Activated CD4-positive, alpha-beta T cell treated with anti-CD3 and anti-CD28 coated beads, Interleukin-10, Interleukin-2, amounts not matched to agents 100 ng/mL and 50 ng/mL, durations not matched to agents 16 hours and 8 hours (primary cell): ENCODE measurements at places on chromosomes 6 and 20.

DNA sequence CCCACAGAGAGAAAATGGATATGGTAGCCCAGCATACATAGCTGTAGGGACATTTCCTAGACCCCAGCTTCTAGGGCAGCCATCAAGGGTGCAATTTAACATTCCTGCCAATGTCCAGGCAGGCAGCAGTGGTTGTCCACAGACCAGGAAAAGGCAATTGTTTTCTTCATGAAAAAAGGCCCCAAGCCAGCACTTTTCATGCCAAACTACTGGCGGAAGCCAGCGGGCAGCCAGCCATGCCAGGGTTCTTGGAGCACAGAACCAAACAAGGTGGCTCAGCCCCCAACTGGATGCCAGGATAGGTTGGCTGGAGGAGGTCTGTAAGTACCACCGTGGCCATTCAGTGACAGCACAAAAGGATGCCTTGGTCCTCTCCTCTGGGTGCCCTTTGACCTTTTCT, 94.6 kb downstream of the BANF2 start:
- no peak for DNase-seq

- DNase-seq = no peak
Observed at GRCh38 chr6:34836451-34836850, 44.6 kb downstream of the BLTP3A start.

GRCh38 chr6:84139311-84139710, 88.1 kb downstream of the CEP162 start:
- no peak for DNase-seq

- no peak for DNase-seq
Observed at GRCh38 chr6:28553986-28554881, 28.6 kb downstream of the GPX5 start.

- no peak for DNase-seq
Observed at GRCh38 chr6:125480571-125480970, 178.8 kb upstream of the HDDC2 start.

DNA sequence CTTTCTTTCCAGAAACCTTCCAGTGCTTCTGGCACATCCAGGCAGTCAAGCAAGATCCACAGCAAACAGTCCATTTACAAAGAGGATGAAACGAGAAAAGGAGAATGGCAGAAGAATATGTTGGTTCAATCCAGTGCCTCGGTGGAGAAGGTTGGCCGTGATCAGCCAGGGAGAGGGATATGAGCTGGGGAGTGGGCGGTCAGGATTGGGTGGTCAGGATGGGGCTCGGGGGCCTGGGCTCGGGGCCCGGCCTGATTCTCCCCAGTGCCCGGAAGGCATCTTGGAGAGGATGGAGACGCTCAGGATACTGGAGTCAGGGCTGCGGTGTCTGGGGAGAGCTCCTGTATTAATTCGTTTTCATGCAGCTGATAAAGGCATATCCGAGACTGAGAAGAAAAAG, 61.3 kb downstream of the EFCAB8 start:
- no peak for DNase-seq

DNA sequence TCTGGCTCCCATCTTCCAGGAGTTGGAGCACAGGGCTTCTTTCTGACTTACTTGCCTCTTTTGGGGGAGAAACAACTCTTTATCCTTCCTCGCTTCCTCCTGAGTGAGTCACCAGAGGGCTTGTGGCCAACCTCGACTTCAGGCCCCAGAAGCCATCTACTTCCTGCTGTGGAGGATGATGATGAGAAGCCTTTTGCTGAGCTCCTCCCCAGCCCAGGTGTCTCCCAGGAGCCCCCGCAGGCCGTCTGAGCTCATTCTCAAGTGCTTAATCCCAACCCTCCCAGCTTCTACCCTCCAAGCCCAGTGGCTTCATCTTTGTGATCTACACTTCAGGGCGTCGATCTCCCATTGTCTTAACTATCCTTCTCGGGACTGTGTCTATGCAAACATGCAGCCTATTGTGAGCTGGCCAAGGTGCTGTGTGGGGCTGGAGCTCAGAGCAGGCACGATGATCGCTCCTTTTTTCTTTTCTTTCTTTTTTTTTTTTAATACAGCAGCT, 27.9 kb downstream of the SDCBP2 start:
- peak; percentile 82 for DNase-seq

- no peak for DNase-seq
Observed at GRCh38 chr6:29610540-29610939, 22.4 kb downstream of the GABBR1 start.

GRCh38 chr6:88171312-88171711, 5.2 kb upstream of the CNR1 start:
- no peak for DNase-seq

GRCh38 chr20:59749301-59749700, 145.0 kb downstream of the PHACTR3 start:
- no peak for DNase-seq

- DNase-seq = no peak
Observed at GRCh38 chr20:43824309-43825050, 90.2 kb upstream of the TOX2 start.

DNA sequence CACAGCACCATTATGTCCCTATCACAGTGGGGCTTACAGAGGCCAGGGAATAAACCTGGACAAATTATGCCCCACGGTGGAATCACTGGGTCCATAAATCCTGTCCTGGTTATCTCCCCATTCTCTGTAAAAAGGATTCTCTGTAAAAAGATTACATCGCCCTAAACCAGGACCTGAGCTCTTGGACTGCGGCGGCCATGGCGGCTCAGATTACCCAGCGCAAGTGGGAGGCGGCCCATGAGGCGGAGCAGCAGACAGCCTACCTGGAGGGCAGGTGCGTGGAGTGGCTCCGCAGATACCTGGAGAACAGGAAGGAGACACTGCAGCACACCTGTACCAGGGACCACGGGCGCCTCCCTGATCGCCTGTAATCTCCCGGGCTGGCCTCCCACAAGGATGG, 8.4 kb upstream of the HLA-A start:
- no peak for DNase-seq

- no peak for DNase-seq
Observed at GRCh38 chr20:24665741-24666191, 196.3 kb downstream of the SYNDIG1 start.

GRCh38 chr6:117955684-117956256, 48.7 kb downstream of the SLC35F1 start:
- no peak for DNase-seq

- no peak for DNase-seq
Observed at GRCh38 chr6:74199215-74199915, 503.4 kb downstream of the CD109 start.

- no peak for DNase-seq
Observed at GRCh38 chr6:27163834-27164233, 83.7 kb upstream of the PRSS16 start.

- DNase-seq = no peak
Observed at GRCh38 chr20:41478026-41478425, 111.4 kb upstream of the EMILIN3 start.

DNA sequence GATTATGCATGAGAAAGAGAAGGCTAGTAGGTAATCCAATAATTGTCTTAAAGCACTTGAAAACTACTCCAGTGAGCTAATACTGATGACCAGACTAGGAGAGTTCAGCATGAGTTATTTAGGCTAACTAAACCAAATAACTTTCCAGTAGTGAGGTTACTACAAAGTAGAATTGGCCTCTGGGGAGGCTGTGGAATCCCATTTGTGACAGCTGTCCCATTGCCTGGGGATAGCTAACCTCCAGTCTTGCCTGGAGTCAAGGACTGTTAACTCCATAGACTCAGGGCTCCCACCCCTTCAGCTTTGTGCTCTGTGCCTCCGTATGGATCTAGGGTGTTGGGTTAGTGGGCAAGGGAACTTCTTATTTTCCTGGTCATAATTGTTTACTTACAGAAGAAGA, 51.0 kb downstream of the KCNQ5 start:
- DNase-seq = no peak

DNA sequence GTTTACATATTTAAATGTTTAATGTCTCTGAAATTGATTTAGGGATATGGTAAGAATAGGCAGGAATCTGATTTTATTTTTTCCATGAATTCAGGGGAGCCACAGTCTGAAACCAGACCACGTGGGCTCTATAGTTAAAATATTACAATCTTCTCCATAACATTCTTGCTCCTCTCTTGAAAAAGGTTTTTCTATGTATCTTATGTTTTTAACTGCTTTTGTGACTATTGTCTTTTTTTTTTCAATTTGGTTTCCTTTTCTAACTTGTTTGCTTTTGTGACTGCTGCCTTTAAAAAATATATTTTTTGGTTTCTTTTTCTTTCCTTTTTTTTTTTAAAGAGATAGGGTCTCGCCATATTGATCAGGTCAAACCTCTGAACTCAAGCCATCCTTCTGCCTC, 40.1 kb downstream of the TNFAIP3 start:
- no peak for DNase-seq

GRCh38 chr6:169723200-169723909, 945 bp downstream of the PHF10 start:
- peak; percentile 67 for DNase-seq

GRCh38 chr6:134555672-134556071, 237.8 kb upstream of the SGK1 start:
- DNase-seq = no peak

- DNase-seq = no peak
Observed at GRCh38 chr6:28696167-28696566, 170.5 kb downstream of the GPX5 start.

DNA sequence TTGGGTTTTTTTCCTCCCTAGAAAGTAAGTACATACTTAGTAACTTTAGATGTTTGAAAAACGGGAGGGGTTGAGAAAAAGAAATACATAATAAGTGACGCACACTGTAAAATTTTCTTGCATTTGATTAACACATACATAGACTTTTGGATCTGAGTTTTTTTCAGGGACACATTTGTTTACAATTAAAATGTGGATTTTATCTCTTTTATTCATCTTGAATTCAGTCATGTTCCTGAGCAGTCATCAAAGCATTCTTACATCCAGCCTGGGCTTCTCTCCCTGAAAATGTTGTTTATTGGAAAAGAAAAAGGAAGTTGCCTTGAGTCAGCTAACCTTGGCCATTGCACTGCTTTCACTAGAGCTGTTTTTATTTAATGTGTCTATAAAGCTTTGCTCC, 8.7 kb upstream of the RPP40 start:
- no peak for DNase-seq

- no peak for DNase-seq
Observed at GRCh38 chr20:47660983-47661700, 124.1 kb downstream of the SULF2 start.

GRCh38 chr6:124870611-124871459, 91.4 kb upstream of the RNF217 start:
- DNase-seq = no peak

DNA sequence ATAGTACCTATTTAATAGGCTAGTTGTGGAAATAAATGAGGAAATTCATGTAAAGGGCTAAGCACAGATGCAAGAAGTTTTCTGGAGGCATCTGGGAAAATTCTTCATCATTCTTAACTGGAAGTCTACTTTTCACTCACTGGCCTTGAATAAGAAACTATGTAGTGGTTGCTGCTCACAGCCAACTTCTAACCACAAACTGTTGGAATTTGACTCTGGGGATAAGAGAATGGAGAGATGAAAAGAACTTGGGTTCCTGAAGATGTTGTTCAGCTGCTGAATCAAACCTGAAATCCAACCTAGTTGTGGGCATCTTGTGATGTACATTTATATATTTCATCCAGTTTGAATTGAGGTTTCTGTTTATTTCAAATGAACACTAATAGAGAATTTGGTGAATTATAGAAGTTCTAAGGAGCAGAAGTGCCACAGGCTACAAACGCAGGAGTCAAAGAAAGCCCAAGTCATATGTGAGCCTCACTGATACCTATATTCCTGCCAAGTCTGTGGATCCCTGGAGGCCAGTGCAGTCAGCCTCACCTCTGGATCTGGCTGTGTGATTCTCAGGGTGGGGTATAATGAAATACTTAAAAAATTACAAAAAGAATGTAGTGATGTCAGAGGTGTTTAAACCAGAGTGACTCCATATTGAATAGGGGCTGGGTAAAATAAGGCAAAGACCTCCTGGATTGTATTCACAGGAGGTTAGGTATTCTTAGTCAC, 18.7 kb upstream of the MEI4 start:
- no peak for DNase-seq

- no peak for DNase-seq
Observed at GRCh38 chr6:28769626-28770402, 154.0 kb downstream of the TRIM27 start.

- no peak for DNase-seq
Observed at GRCh38 chr6:87045521-87046075, 49.3 kb downstream of the CGA start.

GRCh38 chr6:54595844-54596243, 250.7 kb upstream of the FAM83B start:
- no peak for DNase-seq

- DNase-seq = no peak
Observed at GRCh38 chr6:124479991-124480430, 482.2 kb upstream of the RNF217 start.

- DNase-seq = no peak
Observed at GRCh38 chr20:5973172-5973571, 22.7 kb downstream of the MCM8 start.

- no peak for DNase-seq
Observed at GRCh38 chr6:121330516-121330915, 3.8 kb downstream of the TBC1D32 start.
